ENCODE measurements at places on chromosomes 5 and 9.

- DNase-seq = no peak
Measured at GRCh38 chr9:129863059-129863690, 27.9 kb downstream of the USP20 start.

- DNase-seq = no peak
Measured at GRCh38 chr5:110371725-110372041, 354.8 kb downstream of the TMEM232 start.

GRCh38 chr9:14309403-14309802, 4.5 kb downstream of the NFIB start:
- no peak for DNase-seq

DNA sequence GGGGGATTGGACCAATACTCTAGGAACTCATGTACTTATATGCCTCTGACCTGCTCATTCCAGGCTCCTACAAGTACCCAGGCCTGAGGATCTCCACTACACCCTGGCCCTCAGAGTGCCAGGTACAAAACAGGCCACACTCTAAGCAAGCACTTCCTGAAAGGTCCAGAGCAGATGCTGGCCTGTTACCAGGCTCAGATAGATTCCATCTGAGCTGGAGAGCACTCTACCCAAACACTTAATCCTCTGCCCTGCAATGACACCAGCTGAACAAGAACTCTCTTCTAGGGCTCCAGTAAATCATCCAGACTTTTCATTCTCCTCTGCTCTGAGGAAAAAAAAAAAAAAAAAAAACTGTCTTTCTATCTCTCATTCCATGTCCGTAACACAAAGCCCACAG, 2.9 kb downstream of the P4HA2 start:
- no peak for DNase-seq

- DNase-seq = no peak
Measured at GRCh38 chr9:37760416-37761161, 7.0 kb downstream of the TRMT10B start.

GRCh38 chr9:129613520-129614175, 7.3 kb downstream of the C9orf50 start:
- DNase-seq = no peak

DNA sequence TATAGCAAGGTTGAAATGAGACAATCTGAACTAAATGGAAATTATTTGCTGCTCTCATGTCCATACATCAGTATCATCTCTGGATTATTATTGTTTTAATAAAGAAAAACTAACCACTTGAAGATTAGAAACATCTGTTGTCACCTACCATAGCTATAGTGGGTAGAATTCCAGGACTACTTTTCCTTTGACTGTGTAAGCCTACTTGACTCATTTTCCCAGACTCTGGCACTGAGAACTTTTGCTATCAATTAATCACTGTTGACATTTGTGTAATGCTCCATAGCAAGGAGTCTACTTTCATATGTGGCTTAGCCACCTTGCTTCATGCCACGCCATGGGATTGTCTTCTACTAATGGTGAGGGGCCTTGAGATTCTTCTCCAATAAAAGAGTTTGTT, 59.9 kb upstream of the ARRDC3 start:
- DNase-seq = no peak

GRCh38 chr5:160330212-160330611, 17.8 kb upstream of the CCNJL start:
- no peak for DNase-seq

DNA sequence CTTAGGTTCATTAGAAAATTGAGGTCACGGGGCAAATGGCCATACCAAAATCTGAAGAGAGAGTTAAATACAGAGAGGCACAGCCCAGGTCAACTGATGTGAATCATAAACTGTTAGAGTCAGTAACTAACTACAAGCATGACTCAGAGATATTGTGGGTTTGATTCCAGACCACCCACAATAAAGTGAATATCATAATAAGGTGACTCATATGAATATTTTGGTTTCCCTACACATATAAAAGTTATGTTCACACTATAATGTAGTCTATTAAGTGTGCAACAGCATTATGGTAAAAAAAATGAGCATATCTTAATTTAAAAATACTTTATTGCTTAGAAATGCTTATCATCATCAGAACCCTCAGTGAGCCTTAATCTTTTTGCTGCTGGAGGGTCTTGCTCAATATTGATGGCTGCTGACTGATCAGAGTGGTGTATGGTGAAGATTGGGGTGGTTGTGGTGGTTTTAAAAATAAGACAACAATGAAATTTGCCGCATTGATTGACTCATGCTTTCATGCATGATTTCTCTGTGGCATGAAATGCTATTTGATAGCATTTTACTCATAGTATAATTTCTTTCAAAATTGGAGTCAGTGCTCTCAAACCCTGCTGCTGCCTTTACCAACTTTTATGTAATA, 53.1 kb upstream of the EDIL3 start:
- no peak for DNase-seq

DNA sequence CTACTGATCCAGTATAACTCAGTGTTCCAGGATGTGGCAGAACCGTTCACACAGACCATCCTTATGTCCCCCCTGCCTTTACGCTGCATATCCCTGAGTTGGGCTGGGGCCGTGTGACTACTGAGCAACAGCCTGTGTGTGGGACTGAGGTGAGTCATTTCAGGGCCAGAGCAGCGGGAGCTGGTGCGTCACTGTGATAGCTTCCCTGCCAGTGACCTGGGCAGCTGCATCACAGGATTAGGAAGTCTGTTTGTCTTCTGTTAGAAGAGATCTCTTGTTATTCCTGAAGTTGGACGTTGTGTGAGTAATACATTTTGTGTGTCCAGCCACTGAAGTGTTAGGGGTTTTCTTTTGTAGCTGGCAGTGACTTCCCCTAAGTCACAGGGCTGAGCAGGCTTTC, 35.6 kb downstream of the TPPP start:
- no peak for DNase-seq

DNA sequence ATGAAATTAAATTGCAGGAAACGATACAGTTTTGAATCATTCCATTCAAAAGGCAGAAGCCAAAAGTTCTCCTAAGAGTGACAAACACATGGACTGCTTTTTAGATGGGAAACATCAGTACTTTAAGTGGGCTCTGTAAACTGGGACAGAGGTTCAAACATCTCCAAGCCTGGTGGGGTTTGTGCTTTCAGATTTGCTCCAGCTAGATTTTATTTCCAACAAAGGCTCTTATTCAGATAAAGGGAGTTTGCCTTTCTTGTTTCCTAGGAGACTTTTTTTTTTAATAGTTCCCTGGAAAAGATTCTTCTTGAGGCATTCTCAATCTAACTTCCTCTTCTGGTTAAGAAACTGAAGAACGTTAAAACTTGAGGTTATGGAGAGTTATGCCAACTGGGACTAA, 277.6 kb downstream of the TMEM38B start:
- no peak for DNase-seq

DNA sequence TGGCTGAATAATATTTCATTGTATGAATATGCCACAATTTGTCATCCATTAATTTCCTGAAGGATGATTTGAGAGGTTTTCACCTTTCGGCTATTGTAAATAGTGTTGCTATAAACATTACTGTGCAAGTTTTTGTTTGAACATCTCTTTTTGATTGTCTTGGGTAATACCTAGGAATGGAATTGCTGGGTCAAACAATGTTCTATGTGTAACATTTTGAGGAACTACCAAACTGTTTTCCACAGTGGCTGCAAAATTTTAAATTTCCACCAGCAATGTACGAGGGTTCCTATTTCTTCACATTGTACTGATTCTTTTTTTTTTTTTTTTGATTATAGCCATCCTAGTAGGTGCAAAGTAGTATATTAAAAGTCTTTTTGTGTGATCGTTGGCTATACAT, 63.8 kb upstream of the ANKH start:
- DNase-seq = no peak

GRCh38 chr9:75131700-75132099, 43.4 kb downstream of the OSTF1 start:
- DNase-seq = no peak

- DNase-seq = no peak
Measured at GRCh38 chr9:3912817-3913216, 387.0 kb upstream of the RFX3 start.

- DNase-seq = no peak
Measured at GRCh38 chr5:56831773-56832172, 16.4 kb downstream of the MAP3K1 start.

GRCh38 chr5:80963966-80964481, 3.9 kb downstream of the RASGRF2 start:
- no peak for DNase-seq

GRCh38 chr5:157279605-157280239, 13.8 kb downstream of the CYFIP2 start:
- DNase-seq = no peak

All from NCI-H2107 (cell line).